Endodermal cell (in vitro differentiated cells): ENCODE measurements at places on chromosomes 3 and 15. TPM values are rescaled to one million over a fixed set of nuclear protein-coding genes. Genes with fewer than 3 reads are reported as not detected.

NTRK3 gene
- 0.63 and 0.86 TPM in 2 replicates for total RNA-seq

- no peaks in the 10 kb centered on the region for H3K4me1 ChIP-seq
- H3K27me3 ChIP-seq, result no peaks in the 10 kb centered on the region
- no peak overlapping the region for H3K27ac ChIP-seq
- no peak for DNase-seq
- no peaks in the 10 kb centered on the region for H3K36me3 ChIP-seq
Observed at GRCh38 chr3:186315581-186316354, 46.3 kb downstream of the DGKG start.

GRCh38 chr3:139052802-139053600, 8.3 kb upstream of the PRR23C start:
- H3K4me1 ChIP-seq, result no peaks in the 10 kb centered on the region
- DNase-seq, result no peak
- no peak overlapping the region for H3K27ac ChIP-seq

CD200R1 gene
- 0.07 TPM in 1 of 2 replicates, not detected in the other for total RNA-seq

DNA sequence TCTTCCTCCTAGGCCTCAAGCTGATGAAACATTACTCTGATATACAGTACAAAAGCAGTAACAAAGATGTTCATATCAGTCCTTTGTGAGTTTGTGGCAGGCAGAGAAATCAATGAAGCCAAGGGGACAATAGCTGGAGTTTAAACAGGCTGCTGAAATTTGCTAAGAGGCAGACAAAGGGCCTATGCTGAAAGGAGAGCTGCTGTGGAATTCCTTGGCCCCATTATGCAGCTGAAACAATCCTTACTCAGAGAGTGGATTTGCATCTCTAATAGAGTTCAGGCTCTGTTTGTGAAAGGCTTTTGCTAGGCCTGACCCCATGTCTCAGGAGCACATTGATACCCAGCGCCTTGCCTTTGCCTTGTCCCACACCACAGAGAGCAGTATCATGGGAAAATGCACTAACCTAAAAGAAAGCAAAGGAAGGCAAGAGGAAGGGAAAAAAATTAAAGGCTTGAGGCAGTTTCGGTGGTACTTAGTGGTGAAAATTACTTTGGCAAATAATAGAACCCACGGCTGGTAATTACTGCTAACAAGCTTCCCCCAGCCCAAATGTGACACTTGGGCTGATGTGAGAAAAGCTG, 195.0 kb upstream of the EPHA3 start:
- H3K27ac ChIP-seq, result peak overlapping the region; percentile 93
- peak; percentile 73 for DNase-seq
- no peaks in the 10 kb centered on the region for H3K36me3 ChIP-seq
- peak overlapping the region; percentile 3 for H3K4me3 ChIP-seq
- H3K27me3 ChIP-seq, result no peaks in the 10 kb centered on the region

DNA sequence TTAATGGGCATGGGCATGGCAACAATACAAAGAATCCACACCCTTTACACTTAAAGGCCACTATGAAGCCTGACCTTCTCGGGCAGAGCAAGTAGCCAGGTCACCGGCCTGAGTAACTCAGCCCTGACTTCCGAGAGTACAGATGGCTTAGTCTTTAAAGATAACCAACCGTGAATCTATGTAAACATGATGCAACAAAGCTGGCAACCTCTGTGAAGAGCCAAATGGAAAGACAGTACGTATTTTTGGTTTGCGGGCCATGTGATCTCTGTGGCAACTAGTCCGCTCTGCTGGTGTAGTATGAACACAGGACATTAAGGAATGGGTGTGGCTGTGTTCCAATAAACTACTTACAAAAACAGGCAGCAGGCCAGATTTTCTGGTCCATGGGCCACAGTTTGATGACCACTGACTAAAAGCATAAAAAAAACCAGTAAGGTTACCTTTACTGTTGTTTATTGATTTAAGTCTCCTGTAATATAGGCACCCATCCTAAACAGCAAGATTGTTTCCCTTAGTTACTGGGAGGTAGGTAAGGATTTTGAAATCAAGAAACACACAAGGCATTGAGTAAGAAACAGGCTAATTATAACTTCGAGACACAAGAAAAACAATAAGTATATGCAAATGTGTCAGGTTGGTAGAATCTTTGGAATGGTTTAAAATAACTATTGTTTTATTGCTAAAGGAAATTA, 14.5 kb downstream of the RIOX2 start:
- H3K36me3 ChIP-seq, result no peaks in the 10 kb centered on the region
- DNase-seq, result no peak
- H3K4me3 ChIP-seq, result no peak overlapping the region
- H3K4me1 ChIP-seq, result no peaks in the 10 kb centered on the region

ITIH1 gene
- total RNA-seq, result 0.78 TPM in 1 of 3 replicates, not detected in the others

- H3K4me3 ChIP-seq, result no peak overlapping the region
- H3K4me1 ChIP-seq, result no peaks in the 10 kb centered on the region
- no peak overlapping the region for H3K27ac ChIP-seq
- H3K36me3 ChIP-seq, result no peaks in the 10 kb centered on the region
- peak; percentile 84 for DNase-seq
Observed at GRCh38 chr15:70420086-70420947, 322.6 kb upstream of the TLE3 start.

GRCh38 chr3:106022913-106023312, 154.1 kb upstream of the CBLB start:
- H3K36me3 ChIP-seq, result no peaks in the 10 kb centered on the region
- H3K4me1 ChIP-seq, result no peaks in the 10 kb centered on the region
- no peak overlapping the region for H3K27ac ChIP-seq
- no peak overlapping the region for H3K4me3 ChIP-seq
- H3K27me3 ChIP-seq, result no peaks in the 10 kb centered on the region

GRCh38 chr15:82111918-82112317, 66.1 kb upstream of the MEX3B start:
- DNase-seq, result no peak
- H3K4me3 ChIP-seq, result no peak overlapping the region
- H3K27me3 ChIP-seq, result no peaks in the 10 kb centered on the region
- H3K36me3 ChIP-seq, result no peaks in the 10 kb centered on the region
- H3K4me1 ChIP-seq, result no peaks in the 10 kb centered on the region

DNA sequence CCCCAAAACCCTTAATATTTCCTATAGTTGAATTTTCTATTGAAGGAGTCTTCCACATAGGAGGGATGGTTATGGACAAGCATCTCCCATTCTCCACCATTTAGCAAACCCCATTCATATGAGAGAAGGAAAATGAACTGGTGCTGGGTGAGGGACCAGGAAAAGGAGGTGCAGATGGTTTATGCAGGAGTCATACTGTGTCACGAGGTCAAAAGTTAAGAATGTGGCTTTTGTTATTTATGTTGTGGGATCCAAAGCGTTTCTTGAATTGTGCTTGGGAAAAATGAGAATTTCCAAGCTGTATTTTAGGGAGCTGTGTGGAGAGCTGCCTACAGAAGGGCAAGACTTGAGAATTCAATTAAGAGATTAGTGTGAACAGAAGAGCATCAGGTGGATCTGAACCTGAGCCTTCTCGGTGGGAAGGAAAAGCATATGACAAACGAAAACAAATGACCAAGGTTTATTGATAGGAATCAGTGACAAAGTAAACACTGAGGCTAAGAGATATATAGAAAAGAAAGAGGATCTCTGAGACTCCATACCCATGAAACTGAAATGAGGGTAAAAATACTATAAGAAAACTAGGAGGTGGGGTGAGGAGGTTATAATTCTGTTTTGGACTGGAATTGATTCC, 473.3 kb upstream of the NR2F2 start:
- no peak overlapping the region for H3K27ac ChIP-seq
- no peak overlapping the region for H3K4me3 ChIP-seq
- no peak for DNase-seq
- H3K36me3 ChIP-seq, result no peaks in the 10 kb centered on the region

GOLGA8J gene
- not detected in 2 replicates for total RNA-seq

DNA sequence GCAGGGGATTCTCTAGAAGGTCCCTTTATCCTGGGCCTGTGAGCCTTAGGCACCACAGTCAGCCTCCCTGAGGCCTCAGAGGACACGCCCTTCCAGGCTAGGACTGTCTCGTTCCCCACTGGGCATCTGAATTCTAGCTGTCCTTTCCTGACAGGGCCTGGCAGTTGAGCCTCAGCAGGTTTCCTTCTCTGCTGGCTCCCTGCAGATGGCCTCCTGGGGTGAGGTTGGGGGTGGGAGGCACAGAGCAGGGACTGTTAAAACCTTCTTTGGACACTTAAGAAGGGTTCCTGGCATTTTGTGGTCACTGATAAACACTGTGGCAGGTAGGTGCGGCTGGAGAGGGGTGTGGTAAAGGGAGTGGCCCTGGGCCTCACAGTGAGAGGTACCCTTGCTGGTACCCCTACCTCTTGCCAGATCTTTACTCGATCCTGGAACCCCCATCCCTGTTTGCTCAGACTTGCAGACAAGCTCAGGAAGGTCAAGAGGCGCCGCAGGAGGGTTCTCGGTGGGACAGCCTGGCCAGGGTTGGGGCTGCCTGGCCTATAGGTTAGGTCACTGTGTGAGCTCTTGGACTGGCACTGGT, 8.5 kb downstream of the CLK3 start:
- peaks cover 97% of the 10 kb centered on the region for H3K36me3 ChIP-seq
- no peaks in the 10 kb centered on the region for H3K27me3 ChIP-seq
- no peak for DNase-seq
- no peak overlapping the region for H3K4me3 ChIP-seq

- no peaks in the 10 kb centered on the region for H3K36me3 ChIP-seq
- no peak overlapping the region for H3K27ac ChIP-seq
- DNase-seq, result peak; percentile 95
- H3K27me3 ChIP-seq, result peaks cover 17% of the 10 kb centered on the region
- no peak overlapping the region for H3K4me3 ChIP-seq
Observed at GRCh38 chr15:91855684-91856489, 2.4 kb downstream of the SLCO3A1 start.

- peaks cover 22% of the 10 kb centered on the region for H3K4me1 ChIP-seq
- peaks cover 76% of the 10 kb centered on the region for H3K36me3 ChIP-seq
- H3K27me3 ChIP-seq, result no peaks in the 10 kb centered on the region
- H3K27ac ChIP-seq, result no peak overlapping the region
- peak; percentile 76 for DNase-seq
Observed at GRCh38 chr15:57477736-57478522, 101.6 kb downstream of the CGNL1 start.

GOLGA8N gene
- 0.50 and 1.1 TPM in 2 replicates for total RNA-seq

- DNase-seq, result no peak
- peaks cover 88% of the 10 kb centered on the region for H3K36me3 ChIP-seq
- no peak overlapping the region for H3K27ac ChIP-seq
- no peak overlapping the region for H3K4me3 ChIP-seq
- H3K4me1 ChIP-seq, result no peaks in the 10 kb centered on the region
- H3K27me3 ChIP-seq, result no peaks in the 10 kb centered on the region
Observed at GRCh38 chr15:66757521-66757920, 55.5 kb downstream of the SMAD6 start.

DNA sequence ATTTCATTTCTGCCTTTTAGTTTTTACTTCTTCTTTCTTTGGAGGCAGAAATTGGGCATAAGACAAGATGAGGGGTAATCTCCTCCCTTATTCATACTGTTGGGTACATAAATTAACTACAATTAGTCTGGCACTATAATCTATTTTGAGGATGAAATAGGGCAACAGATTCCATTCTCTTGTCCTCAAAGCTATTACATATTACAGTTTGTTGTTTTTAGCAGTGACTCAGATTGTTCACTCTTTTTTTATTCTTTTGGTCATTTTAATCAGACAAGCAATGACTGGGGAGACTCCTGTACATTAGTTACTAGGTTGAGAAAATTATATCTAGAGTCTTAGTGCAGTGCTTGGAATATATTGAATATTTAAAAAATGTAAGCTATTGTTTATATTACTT, 556.0 kb downstream of the OTOL1 start:
- no peak overlapping the region for H3K27ac ChIP-seq
- DNase-seq, result no peak
- no peak overlapping the region for H3K4me3 ChIP-seq
- no peaks in the 10 kb centered on the region for H3K27me3 ChIP-seq
- H3K4me1 ChIP-seq, result no peaks in the 10 kb centered on the region

GRCh38 chr3:193640165-193640715, 47.2 kb downstream of the OPA1 start:
- H3K27ac ChIP-seq, result no peak overlapping the region
- no peaks in the 10 kb centered on the region for H3K4me1 ChIP-seq
- H3K27me3 ChIP-seq, result no peaks in the 10 kb centered on the region
- DNase-seq, result no peak
- H3K4me3 ChIP-seq, result no peak overlapping the region
